Activated CD4-positive, alpha-beta T cell treated with anti-CD3 and anti-CD28 coated beads, Interleukin-2, amount 10 ng/mL, durations not matched to agents 7 days and 5 days (primary cell): ENCODE measurements at places on chromosomes 2 and 18.

GRCh38 chr2:148568597-148568996, 76.0 kb upstream of the EPC2 start:
- peak; percentile 16 for DNase-seq

GRCh38 chr18:36128530-36128870, 640 bp downstream of the SLC39A6 start:
- DNase-seq: no peak

GRCh38 chr2:226798422-226799210, 1.0 kb downstream of the IRS1 start:
- DNase-seq: peak; percentile 55

DNA sequence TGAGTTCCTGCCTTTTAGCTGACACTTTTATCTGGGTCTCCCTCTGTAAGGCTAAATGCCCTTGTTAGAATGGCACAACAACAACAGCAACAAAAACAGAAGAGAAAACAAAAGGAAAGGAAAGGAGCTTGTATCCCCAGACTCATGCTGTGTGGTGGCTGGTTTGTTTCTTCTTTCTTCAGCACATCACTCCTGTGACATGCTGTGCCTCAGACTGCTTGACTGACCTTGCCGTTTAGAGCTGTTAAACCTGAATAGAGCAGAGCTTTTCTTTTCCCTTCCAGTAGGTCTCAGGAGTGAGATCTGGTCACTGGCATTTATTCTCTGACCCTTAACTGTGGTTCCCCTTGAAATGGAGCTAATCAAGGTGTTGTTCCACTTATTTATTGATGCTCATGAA, 18.9 kb downstream of the GALNT13 start:
- no peak for DNase-seq

DNA sequence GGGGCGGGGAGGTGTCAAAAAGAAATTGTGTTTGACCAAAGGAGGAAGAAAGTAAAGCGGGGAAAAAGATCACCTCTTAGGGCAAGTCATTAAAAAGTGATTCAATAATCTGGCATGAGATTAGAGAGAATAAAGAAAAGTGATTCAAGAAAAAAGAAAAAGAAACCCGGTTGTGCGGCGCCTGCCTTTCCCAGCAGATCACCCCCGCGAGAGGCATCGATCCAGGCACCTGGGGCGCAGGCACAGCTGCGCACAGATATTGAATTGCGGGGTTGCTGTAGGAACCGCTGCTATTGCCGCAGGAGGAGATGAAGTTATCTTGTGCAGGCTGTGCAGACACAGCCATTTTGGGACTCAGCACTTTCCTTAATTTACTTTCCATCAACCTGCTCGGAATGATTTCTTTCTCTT, 71.2 kb downstream of the PLB1 start:
- DNase-seq: peak; percentile 47

GRCh38 chr2:103960951-103961350, 893.0 kb upstream of the POU3F3 start:
- no peak for DNase-seq

- DNase-seq: peak; percentile 78
Measured at GRCh38 chr2:239934571-239935171, 90.5 kb downstream of the NDUFA10 start.

DNA sequence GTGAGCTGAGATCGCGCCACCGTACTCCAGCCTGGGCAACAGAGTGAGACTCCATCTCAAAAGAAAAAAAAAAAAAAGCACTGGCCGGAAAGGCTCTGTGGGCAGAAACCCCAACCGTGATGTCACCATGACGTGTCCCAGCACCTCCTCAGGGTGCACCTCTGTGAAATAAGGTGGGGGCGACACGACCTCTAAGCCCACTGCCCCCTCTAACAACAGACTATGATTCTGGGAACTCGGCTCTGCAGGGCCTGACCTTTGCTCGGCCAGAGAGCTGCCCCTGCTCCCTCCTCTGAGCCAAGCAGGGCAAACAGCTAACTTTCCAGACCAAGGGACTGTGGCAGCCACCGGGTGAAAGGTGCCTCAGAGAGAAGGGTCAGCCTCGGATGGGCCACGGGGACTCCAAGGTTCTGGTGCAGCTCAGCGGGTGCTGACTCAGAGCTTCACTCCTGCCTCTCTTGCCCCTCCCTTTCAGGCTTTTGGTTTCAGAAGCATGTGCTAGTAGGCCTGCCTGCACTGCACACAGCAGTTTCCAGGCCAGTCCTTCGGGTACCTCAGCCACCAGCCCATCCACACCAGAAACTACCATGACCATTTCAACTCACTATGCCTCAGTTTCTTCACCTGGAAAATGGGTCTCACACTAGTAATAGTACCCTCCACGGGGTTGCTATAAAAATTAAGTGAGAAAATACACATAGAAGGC, 8.0 kb downstream of the TMBIM1 start:
- DNase-seq: peak; percentile 68

- no peak for DNase-seq
Measured at GRCh38 chr18:44862112-44862511, 181.4 kb downstream of the SETBP1 start.

DNA sequence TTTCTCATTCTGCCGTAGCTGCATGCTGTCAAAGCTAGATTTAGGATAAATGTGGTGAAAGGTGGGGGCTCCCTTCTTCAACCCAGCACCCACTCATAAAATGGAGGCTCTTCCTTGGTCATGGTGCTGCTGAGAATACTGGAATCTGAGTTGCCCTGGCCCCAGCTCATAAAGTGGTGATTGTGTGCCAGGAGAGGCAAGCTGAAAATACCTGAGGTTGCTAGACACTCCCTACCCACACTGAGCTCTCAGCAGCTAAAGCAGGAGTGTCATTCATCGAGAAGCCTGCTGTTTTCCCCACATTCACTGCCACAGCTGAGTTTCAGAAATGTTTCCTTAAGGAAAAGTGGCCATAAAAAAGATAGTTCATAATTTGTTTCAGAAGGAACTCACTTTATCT, 297.1 kb upstream of the RBMS1 start:
- no peak for DNase-seq

DNA sequence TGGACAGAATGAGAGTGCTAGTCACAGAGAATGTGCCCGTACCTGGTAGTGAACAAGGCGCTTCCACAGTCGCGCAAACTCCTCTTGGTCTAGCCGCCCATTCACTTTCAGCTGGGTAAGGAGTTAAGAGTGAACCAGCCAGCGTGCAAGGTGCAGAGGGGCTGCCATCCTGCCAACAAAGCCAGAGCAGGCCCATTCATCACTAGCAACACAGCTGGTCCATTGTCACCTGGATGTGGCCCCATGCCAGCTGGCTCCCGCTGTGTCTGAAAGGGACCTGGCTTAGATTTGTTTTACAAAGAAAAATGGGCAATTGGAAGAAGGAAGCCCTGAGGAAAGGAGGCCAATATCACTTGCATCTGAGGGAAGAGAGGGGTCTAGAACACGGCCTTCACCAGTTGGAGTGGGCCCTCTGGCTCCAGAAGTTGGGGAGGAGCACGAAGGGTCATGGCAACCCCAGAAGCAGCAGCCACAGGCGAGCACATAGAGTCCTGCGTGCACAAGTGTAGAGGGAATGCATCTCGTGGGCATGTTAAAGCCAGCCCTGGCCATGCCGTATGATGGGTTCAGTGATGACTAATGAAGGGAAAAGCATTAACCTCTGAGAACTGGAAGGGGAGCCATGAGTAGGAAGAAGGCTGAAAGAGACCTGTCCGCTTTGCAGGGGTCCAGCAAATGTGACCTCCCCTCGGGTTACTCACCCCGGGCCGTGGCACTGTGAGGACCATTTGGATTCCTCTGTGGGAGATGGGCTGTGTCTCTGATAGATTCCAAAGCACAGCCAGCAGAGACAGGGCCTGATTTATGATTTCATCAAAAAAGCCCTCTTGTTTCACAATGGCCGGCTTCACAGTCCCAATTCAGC, 70.6 kb downstream of the CAPN13 start:
- DNase-seq: no peak

- DNase-seq: no peak
Measured at GRCh38 chr2:74812787-74813590, 20.9 kb upstream of the HK2 start.

DNA sequence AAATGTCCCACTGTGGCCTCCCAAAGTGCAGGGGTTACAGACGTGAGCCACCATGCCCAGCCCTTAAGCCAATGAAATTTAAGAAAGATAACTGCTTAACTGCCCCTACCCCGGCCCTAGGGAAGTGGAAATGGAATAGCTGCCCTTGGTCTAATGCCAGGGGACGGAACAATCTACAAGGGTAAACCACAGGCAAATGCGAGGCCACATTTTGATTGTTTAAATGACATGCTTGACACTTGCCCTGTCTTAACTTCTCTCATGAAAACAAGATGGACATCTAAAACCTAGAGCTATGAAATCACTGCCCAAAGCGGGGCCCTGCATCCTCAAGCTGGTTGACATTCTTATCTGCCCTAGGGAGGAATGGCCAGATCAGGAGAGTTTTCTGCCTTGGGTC, 5.5 kb upstream of the ITSN2 start:
- DNase-seq: no peak

- no peak for DNase-seq
Measured at GRCh38 chr2:168916331-168916675, 15.2 kb downstream of the G6PC2 start.

GRCh38 chr2:67656875-67657274, 259.7 kb downstream of the ETAA1 start:
- no peak for DNase-seq

- no peak for DNase-seq
Measured at GRCh38 chr2:88832311-88832991, 141.0 kb downstream of the RPIA start.

DNA sequence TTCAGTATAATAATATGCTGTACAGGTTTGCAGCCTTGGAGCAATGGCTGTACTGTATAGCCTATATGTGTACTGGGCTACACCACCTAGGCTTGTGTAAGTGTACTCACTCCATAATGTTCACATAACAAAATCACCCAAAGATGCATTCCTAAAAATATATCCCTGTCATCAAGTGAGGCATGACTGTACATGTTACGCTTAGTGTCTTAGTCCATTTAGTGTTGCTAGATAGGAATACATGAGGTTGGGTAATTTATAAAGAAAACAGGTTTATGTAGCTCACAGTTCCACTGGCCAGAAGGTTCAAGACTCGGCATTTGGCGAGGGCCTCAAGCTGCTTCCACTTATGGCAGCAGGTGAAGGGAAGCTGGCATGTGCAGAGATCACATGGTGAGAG, 31.4 kb downstream of the RNF152 start:
- DNase-seq: no peak

DNA sequence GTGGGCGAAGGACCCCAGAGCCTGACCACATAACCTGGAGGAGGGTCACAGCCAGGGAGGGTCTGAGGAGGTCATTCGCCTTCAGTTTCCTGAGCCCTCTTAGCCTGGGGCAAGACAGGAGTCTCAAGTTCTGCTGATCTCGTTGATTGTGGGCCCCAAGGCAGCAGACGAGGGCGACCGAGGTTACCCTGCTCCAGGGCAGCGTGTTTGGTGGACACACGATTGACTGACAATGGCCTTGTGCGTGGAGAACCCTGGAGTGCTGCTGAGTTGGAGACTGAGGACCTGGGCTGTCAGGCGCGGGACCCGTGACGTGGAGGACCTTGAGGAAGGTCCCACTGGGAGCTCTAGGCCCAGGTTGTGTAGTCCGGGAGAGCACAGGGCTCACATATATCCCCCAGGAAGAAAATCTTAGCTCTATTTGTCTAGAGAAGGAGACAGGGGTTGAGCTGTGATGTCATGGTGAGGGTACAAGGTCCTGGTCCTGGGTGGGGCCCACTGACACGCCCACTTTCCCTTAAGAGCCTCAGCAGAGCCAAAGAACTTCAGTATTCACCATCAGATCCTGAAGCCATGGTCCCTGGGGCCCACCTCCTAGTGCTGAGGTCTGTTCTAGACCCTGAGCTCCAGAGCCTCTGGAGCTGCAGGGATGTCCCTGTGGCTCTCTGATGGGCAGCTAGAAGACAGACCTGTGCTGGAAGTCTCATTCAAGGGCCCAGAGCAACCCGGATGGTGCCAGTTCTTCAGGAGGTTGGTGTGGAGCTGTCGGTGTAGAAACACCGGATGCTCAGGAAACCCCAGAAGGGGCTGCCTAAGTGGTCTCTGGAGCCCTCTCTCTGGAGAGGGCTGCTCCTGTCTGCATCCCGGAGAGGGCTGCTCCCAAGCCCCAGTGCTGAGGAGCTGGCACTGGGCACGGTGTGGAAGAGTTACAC, 53.1 kb downstream of the DYSF start:
- DNase-seq: no peak

- DNase-seq: no peak
Measured at GRCh38 chr2:30872797-30873196, 65.6 kb upstream of the CAPN13 start.

DNA sequence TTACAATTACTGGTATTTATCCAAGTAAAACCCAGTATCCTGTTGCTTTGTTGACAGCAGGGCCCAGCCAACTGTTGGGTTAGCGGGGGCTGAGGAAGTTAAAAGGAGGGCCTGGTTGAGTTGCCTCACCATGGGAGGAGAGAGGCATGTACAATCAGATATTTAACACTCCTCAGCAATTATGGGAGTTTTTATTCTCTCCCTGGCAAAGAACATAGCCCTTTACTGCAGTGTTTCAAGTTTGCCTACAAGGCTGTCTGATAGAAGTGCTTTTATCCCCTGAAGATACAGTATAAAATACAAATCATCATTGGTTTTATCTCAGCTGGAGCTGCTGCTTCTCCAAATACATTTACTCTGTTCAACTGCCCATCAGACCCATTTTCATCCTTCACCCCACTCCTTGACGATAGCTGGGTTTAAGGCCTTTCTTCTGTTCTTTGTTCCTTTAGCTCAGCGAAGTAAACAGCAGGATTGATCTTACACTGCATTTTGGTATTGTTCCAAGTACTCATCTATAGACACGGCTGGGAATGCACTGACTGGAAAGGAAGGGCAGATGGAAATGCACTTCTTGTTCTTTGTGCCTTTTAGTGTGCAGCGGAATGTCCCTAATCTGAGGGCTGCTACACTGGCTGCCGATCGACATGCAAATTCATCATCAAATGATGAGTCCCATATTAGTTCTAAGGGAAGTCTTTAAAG, 402.5 kb upstream of the SPRED2 start:
- no peak for DNase-seq

DNA sequence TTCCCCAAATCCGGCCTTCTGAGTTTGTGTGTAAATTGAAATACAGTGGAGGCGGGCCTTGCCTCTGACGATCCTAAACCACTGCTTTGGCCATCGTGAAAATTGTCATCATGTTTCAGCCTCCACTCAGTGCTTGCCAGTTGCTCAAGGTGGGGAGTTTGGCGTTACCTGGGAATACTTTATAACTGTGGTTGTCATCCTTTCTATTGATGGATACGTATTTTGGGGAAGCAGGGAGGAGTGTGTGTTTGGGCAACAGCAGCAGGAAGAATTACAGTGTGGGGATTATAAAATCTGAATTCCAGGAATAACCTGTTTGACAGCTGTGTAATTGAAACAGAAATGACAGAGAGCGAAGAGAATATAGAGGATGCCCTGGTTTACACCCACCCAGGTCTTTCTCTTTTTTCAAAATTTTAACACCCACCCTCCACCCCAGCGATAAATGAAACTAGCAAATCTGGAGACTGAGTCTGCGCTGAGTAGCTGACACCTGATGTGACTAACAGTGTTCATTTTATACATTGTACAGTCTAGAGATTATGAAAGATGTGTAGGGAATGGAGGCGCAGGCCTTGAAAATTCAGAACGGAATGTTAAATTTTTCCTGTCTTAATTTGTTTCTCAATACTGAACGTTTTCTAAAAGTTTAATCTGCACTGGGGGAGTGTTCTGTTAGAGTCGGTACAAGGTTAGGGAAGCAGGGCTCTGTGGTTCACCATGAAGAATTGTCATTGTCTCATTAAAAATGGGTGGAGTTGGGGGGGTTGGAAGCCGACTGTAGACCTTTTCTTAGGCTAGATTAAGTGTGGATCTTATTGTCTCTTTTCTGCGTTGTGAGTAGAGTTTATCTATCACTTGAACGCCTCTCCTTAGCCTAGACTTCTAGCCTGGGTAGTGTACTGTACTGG, 1.6 kb downstream of the MAP4K4 start:
- peak; percentile 28 for DNase-seq
